ENCODE measurements at places on chromosomes 16 and 17. TPM values are rescaled to one million over a fixed set of nuclear protein-coding genes. Genes with fewer than 3 reads are reported as not detected.

GRCh38 chr17:72829883-72830282 lies 262.6 kb downstream of the SLC39A11 start:
- DNase-seq: no peak

The CLEC18C gene
- 0.96 TPM for total RNA-seq

- no peak for DNase-seq
Measured at GRCh38 chr16:23120562-23120961, 28.7 kb downstream of the USP31 start.

The KRT28 gene
- not detected for total RNA-seq

DNA sequence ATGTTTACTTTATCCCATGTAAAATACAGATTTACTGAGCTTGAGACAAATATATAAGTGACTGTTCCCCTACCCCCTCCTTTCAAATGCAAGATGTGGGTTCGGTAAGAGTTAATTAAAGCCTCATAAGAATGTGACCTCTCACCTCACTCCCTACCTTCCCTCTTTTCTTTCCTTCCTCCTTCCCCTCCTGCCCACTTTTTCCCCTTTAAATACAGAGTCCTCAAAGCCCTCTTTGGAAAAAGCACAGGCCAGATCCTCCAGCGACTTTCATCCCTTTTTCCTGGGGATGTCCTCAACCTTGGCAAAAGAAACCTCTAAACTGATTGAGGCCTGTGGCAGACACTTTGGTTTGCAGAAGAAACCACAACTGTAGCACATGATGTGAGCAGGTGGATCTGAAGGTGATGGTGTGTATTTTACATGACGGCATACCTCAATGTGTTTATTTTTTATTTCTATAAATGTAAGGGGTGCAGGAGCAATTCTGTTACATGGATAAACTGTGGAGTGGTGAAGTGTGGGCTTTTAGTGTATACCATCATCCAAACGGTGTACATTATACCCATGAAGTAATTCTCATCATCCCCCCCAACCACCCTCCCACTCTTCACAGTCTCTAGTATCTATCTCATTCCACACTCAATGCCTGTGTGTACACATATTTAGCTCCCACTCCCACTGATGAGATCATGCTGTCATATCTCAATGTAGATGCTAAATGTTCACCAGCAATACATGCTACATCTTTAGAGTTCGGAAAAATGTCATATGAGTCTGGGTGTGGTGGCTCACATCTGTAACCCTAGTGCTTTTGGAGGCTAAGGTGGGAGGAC lies 77.7 kb downstream of the XYLT1 start:
- no peak for DNase-seq

DNA sequence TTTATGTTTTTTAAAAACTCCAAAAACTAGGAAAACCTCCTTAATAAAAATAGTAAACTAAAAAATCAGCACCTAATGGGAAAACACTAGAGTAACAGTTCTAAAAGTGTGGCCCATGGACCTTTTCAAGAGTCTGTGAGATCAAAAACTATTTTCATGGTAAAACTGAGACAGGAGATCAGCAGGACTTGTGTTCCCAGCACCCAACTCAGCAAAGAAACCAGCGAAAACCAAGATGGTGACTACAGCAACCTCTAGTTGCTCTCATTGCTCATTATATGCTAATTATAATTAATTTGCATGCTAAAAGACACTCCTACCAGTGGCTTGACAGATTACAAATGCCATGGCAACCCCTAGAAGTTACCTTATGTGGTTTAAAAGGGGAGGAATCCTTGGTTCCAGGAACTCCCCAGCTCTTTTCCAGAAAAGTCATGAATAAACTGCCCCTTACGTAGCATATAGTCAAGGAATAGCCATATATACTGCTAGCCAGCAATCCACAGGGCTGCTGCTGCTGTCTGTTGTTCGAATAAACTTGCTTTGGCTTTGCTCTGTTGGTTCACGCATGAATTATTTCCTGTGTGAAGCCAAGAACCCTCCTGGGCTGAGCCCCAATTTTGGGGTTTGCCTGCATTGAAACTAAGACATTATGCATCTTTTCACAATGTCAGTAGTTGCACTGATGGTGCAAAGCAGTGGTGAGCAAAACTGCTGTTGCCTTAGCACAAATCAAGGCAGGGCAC lies 12.4 kb downstream of the CMTR2 start:
- no peak for DNase-seq

The BRICD5 gene
- total RNA-seq: 7.4 TPM

DNA sequence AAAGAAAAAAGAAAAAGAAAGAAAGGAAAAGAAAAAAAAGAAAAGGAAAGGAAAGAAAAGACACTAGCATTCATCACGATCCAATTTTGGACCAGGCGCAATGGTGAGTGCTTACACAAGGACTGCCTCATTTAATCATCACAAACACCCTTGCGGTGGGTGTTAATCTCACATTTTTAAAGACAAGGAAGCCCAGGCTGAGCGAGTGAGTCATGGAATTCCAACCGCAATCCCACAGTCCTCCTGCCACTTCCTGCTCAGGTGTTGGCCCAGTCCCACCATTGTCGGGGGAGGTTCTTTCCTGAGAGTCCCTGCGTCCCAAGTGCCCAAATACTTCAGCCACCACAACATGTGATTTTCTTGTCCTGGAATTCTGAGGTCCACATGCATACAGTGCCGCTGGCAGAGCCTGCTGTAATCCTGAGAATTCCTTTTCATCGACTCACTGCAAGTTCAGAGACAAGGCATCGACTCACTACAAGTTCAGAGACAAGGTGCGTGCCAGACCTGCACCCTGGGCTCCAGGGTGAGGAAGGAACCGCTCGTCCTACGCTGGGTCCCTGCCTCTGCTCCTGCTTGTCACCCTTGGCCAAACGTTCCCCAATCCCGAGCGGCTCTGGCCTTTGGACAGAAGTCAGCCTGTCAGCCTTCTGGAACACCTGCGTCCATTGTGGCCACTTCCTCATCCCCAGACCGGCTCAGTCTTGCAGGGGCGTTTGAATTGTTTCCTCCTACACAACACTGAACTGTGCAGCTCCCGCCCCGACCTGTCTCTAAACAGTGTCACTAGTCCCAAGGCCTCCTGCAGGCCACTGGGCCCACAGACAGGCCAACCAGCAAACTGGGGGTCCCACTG lies 5.8 kb downstream of the ZG16B start:
- peak; percentile 74 for DNase-seq

DNA sequence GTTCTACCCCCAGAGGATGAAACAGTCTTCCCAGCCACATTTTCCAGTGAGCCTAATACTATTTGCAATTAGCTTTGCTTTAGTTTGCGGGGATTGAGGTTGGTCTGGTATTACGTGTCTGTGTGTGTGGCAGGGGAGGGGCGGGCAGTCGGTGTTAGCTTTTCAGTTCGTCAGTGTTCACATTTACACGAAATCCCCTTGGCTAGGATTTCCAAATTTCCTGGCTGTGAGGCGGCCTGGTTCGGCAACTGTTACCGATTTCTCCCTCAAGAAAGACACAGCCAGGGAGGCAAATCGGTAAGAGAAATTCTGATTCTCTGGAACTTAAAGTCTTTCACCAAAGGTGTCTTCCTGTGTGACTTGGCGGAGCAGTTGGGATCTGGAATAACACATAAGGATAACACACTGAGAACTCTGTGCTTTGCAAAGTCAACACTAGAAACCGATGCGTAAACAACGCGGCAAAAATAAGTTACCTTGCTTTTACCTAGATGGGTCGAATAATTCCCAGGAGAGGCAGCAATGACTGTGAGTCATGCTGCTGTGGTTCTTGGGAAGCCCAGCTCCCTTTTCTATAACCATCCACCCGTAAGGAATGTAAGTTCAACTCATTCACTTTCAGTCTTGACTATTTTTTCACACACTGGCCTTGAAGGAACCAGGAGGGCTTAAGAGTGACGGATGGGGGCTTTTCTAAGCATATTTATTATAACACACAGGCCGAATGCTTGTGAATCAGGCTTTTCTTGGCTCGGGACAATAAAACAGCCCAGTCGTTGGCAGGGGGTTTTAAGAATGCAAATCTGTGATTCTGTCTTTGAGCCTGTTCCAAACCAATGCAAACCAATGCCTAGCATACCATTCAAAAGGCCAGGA lies 24.2 kb downstream of the GPRC5B start:
- no peak for DNase-seq

The MPV17L gene
- total RNA-seq: 17.1 TPM

The MPRIP gene
- 423 TPM for total RNA-seq

The TEX14 gene
- total RNA-seq: 0.55 TPM

The SPECC1 gene
- 26.2 TPM for total RNA-seq

DNA sequence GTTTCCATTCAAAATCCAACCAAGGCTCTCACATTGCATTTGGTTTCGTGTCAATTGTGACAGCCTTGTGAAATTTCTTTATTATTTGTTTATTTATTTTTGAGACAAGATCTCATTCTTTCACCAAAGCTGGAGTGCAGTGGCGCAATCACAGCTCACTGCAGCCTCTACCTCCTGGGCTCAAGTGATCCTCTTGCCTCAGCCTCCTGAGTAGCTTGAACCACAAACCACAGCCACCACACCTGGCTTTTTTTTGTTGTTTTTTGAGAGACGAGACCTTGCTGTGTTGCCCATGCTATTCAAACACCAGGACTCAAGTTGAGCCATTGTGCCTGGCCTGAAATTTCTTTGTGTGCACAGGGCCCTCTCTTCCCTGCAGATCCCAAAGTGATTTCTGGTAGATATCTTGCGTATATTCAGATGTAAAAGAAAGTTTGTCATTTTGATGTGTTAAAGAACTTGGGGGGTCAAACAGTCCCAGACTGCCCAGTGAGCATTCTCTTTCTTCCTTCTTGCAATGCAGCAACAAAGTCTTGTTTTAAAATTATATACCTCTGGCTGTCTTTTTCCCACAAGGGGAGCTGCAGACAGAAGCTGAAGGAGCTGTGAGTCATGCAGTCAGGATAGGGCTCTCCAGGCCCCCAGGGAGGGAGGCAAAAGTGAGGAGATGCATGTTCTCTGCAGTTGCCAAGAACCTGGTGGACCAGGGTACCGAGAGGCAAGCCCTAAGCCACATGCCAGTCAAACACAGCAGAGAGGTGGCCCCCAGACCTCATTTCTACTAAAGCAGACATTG lies 15.5 kb upstream of the USP22 start:
- no peak for DNase-seq

The RBFOX1 gene
- 4.0 TPM for total RNA-seq

GRCh38 chr16:69049603-69050375 lies 55.7 kb upstream of the HAS3 start:
- DNase-seq: no peak

The ABCC12 gene
- total RNA-seq: not detected

The RAB40B gene
- 18.9 TPM for total RNA-seq

The SOST gene
- total RNA-seq: not detected
